Activated T-cell treated with anti-CD3 and anti-CD28 coated beads for 1 hour (primary cell): ENCODE measurements at places on chromosomes 1 and 21.

DNA sequence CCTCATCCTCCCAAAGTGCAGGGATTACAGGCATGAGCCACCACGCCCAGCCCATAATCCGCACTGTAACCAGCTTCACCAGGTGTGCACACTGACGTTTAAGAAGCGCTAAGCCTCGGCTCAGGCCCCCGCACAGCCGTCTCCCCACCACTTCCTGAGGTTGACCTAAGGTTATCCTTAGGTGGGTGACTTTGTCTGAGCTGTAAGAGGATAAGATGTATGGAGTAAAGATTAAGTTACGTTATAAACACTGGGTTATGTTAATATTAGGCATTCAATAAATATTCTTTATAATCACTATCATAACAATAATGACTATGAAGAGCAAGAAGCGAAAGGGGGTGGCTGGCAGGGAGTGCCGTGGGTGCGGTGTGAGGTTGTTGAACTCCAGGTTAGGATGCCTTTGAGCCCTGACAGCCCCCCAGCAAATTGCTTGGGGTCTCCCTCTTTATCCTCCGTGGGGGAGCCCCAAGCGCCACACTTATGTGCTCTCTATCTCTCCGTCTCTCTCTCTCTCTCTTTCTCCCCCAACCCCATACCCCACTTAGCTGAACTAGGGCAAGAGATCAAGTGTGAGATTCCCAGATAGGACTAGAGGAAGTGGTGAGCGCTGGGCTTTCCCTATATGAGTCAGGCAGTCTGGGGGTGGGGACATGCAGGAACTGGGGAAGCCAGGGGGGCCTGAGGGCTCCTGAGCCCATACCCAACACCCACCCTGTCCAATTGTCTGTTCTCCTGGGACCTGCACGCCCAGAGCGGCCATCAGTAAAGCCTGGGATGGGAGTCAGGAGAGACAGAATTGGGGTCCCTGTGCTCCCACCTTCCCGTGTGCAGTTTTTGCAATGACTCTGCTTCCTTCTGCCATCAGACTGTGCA, 7.6 kb downstream of the EFHD2 start:
- DNase-seq = peak; percentile 30

DNA sequence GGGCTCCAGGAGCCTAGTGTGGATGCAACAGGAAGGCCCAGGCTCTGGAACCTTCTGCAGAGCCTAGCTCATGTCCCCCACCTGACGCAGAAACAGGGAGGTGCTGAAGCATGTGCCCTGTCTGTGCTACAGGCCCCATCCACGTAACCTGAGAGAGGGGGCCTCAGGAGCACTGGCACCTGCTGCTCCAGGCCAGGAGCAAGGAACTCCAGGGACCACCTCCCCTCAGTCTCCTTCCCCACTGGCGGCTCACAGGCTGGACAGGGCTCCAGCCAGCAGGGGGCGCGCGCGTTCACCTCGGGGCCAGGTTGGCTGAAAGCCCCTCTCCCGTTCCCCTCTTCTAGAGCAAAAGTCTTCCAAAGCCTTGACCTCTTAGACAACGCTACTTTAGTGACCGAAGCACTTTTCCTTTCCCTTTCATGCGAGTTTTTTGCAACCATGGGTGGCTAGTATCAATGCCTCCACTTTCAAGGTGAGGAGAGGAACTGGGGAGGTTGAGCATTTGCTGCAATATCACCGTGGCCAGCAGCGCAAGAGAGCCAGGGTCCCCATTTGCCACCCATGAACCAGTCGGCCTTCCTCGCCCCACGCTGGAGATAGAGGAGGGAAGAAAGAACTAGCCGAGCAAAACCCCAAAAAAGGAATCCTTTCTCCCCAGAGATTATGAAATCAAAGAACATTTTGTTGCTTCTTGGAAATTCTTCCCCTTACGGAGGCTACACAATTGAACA, 52.4 kb upstream of the GPR157 start:
- DNase-seq = peak; percentile 72

DNA sequence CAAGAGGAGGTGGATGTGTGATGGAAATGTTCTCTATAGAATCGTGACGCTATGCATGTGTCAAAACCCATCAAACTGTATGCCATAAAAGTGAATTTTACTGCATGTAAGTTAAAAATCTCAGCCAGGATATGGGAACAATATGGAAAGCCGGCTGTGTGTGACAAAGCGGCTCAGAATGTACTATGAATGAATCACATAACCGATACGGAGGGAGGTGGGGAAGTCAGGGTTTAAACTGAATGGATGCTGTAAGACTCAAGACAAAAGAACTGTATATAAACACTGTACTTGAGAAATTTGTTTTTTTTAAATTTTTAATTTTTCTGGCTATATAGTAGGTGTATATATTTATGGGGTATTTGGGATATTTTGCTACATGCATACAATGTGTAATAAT, 111.6 kb upstream of the PDE4B start:
- no peak for DNase-seq

- DNase-seq = no peak
Observed at GRCh38 chr1:36034692-36035091, 49.2 kb upstream of the TEKT2 start.

DNA sequence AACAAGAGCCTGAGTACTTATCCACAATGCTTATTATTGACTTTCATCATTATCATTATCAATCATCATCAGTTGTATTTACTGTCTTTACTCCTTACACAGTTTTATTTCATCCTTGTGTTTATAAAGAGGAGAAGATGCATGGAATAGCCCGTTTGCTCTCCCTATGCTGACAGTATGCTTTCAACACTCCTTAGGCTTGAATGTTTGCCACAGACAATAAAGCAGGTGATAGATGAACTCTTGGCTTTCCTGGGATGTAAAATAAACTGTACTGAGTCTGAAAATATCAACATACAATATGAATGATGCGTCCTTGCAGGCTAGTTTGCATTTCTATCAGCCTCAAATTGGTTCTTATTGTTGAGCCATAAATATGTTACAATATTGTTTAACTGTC, 891.8 kb upstream of the NCAM2 start:
- DNase-seq = no peak

DNA sequence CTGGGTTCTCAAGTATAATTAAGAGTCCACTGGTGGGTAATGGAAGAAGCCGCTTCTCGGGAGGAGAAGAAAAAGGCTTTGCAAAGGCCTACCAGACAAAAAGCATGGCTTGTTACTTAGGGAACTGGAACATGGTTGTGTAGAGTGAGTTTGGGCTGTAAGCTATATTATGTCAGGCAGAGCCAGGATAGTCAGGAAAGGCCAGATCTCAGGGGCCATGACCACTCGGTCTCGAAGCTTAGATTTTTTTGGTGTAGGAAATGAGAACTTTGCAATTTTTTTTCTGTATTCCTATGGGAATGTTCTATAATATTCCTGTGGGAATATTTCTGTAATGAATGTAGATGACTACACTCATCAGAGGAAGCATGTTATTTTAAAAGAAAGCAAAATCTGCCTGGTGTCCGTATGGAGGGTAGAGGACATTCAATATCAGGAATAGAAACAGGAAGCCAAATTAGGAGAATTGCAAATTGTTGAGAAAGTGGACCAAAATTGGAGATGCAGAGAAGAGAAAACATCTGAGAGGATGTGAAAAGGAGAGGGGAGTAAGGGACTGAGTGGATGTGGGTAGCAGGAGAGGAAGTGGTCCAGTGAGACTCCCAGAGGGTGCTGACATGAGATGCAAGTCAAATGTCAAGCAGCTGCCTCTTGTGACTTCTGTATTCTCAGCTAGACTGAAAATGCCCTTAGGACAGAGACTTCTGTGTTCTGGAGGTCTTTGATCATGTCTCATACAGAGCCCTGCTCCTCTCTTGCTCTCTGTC, 45.2 kb upstream of the HAO2 start:
- no peak for DNase-seq

DNA sequence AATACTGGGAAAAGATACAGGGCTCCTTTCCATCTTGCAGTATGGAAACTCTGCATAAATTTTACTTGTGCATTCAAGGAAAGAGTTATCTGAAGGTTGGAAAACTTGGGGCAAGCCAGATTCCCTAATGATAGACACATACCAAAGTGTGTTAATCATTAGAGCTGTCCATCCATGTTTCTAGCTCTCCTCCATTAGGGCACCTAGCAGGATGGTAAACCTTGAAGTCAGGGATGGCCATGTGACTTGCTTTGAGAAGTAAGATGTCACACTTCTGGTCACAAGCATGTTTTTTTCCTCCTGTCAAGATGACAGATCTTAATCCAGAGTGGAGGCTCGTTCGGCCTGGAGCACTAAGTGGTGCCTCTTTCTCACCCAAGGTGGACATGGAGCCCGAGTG, 241.9 kb upstream of the RUNX1 start:
- no peak for DNase-seq
